ENCODE measurements at places on chromosomes 7 and 10.

DNA sequence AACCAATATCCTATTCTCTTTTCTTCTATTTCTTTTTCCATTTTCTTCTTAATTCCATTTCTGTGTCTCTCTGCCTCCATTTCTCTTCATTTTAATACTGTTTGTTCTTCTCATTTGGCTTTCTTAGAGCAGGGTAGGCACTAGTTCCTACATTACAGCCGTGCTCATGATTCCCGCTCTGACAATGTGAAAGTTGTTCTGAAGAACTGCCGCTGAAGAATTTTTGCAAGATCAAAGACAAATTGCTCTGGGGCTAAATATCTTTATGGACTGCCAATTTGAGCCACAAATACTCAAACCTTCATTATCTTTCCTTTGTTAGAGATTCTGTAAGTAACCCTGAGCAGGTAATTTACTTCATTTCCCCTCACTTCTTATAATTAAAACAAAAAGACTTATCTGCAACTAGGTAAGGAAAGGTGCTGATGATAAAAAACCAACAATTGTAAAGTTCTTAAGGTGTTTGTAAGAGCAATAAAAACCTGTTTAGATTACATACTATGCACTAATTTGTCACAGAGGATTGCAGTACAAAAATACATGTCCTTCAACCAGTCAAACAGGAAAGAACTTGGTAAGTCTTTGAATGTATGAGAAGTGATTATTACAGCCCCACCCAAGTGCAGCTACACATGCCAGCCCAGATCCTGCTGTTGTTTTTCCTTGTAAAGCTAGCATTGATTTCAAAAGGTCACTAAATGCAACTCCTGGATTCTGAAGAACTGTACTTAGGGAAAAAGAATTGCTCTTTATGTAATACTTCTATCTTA, 127.5 kb downstream of the COL28A1 start:
- DNase-seq, result no peak

DNA sequence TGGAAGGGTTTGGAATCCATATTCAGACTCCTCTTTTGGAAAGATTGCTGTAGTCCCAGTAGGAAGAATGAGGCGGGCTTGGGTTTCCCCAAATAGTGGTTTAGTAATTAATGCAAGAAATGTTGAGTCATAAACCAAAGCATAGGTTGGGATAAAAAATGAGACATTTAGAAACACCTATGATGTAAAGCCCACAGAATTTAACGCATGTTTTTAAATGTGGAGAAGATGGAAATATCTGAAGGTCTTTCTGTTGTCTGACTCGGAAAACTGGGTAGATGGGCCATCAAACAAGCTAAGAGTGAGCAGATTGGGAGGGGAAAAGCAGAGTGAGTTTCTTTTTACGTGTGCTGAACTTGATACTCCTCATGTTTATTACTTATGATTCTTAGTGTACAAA, 62.2 kb downstream of the LANCL2 start:
- DNase-seq, result no peak

- no peak for DNase-seq
Measured at GRCh38 chr10:26738301-26738911, 40.9 kb downstream of the PDSS1 start.

GRCh38 chr7:157403646-157404401, 67.0 kb downstream of the DNAJB6 start:
- DNase-seq, result no peak

DNA sequence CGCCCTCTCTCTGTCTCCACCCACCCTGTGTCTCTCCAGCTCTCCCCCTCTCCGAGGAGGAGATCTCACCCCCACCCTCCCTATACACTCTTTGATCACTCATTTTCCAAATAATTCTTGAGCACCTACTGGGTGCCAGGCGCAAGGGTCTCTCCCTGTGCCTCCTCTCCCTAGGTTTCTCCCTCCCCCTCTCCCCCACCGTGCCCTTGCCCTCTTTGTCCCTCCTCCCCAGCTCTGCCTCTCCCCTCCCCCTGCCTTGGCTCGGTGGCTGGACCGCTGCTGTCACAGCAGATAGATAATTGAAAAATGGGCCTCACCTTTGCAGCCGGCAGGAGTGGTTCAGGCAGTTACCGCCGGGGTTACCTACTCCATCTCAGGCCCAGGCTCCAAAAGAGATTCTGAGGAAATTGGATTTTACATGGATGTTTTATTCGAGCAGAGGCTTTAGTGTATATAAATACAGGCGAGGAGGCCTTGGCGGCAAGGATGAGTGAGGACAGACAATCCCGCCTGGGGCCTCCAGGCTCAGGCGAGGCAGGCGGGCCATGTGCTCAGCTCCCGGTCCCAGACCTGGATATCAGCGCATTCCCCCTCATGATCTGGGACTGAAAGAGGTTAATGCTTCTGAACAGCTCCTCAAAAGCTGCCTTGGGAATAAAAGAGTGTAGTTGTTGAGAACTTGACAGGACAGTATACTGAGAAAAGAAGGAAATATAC, 60.8 kb upstream of the BTRC start:
- no peak for DNase-seq

GRCh38 chr7:148299350-148300276, 291.0 kb upstream of the C7orf33 start:
- DNase-seq, result no peak

DNA sequence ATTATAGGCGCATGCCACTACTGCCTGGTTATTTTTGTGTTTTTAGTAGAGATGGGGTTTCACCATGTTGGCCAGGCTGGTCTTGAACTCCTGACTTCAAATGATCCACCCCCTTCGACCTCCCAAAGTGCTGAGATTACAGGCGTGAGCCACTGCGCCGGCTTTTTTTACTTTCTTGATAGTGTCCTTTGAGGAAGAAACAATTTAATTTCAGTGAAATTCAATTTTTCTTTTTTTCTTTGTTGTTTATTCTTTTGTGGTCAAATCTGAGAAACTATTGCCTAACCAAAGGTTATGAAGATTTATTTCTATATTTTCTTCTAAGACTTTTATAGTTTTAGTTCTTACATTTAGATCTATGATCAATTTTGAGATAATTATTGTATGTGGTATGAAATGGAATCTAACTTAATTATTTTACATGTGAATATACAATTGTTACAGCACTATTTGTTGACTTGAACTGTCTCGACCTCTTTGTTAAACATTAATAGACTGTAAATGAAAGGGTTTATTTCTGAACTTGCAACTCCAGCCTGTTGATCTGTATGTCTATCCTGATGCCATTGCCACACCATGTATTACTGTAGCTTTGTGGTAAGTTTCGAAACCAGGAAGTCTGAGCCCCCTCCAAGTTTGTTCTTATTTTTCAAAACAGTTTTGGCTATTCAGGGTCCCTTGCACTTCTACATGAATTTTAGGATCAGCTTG, 19.8 kb upstream of the RASSF4 start:
- DNase-seq, result no peak

GRCh38 chr10:126904818-126905701, at the start of gene DOCK1:
Gene DOCK1, plus strand, starts transcription at chr10:126905428. Its CDS starts 90 bp downstream, at chr10:126905518.
- DNase-seq, result no peak

GRCh38 chr7:78649976-78650375, 803.5 kb downstream of the MAGI2 start:
- DNase-seq, result no peak

DNA sequence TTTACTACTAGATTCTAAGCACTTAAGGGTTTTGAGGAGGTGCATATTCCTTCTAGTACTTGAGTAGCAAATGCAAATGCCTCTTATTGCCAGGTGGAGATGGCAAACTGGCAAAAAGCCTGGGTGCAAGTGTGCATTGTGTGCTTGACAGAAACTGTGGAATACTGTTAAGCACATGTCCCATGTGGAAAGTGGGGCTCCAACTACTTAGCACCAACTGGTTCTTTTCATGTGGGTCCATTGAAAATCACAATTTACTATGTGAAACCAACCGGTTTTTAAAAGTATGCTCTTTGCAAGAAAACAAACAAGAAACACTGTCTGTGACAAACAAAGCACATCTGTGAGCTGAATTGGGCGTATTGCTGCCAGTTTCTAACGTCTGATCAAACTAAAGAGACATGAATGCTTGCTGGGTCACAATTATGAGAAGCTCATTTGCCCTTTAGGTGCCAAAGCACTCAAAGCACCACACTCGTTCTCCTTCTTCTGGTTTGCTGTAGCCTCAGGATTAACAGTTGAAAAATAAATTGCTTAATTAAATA, 197.4 kb downstream of the SEMA3E start:
- DNase-seq, result no peak

GRCh38 chr10:119341459-119342301, 134.3 kb downstream of the GRK5 start:
- no peak for DNase-seq

DNA sequence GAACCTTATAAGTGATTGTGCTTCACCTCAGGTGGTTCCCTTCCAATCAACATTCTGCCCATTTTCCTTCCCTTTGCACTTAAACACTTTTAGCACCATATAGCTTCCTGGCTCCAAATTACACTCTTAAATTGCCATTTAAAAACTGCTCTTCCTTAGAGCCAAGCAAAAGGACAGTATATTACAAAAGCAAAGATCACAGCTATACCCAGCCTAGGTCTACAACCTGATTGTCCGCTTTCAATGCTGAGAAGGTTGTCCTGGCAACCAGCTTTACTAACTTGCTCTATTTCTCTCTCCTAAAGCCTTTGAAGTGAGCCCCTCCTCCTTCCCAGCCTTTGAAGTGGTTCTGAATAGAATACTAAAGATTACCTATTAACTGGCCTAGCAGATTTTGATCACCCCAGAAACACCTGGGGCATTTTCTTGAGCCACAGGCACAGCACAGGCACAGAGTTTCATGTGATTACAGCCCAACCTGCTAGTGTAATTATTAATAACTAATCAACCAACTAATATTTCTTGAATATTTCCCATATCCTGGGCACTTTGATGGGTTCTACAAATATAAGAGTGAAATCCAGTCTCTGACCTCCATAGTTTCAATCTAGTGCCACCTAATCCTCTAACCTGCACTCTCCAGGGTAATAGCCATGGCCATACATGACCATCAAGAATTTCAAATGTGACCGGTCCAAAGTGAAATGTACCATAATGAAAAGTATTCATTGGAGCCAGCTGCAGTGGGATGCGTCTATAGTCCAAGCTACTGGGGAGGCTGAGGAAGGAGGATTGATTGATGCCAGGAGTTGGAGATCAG, 63.6 kb upstream of the TRIM24 start:
- no peak for DNase-seq

GRCh38 chr7:76424413-76425111, at the start of gene ZP3:
Gene ZP3, plus strand, starts transcription at chr7:76424950. Its CDS starts 15 bp downstream, at chr7:76424965.
- no peak for DNase-seq
